NCI-H146 (cell line): ENCODE measurements at places on chromosomes 16 and 17.

GRCh38 chr17:59512844-59513385, 52.5 kb upstream of the DHX40 start:
- peak; percentile 80 for DNase-seq

GRCh38 chr16:2515180-2515851, 1.6 kb downstream of the ATP6V0C start:
- DNase-seq = no peak

DNA sequence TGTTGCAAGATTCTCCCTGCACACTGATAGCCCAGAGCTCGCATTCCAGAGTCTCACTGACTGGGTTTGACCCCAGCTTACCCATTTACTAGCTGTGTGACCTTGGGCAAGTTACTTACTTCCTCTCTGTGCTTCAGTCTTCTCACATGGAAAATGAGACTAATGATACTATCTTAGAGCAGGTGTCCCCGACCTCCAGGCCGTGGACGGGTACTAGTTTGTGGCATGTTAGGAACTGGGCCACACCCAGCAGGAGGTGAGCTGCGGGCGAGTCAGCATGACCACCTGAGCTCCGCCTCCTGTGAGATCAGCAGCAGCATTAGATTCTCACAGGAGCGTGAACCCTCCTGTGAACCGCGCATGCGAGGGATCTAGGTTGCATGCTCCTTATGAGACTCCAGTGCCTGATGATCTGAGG, 15.8 kb downstream of the ANKFY1 start:
- DNase-seq = no peak

- DNase-seq = no peak
These were observed 5.8 kb downstream of the LMF1 start for GRCh38 chr16:965036-965395.

- DNase-seq = no peak
These were observed 4.0 kb upstream of the BAIAP2 start for GRCh38 chr17:81030741-81031565.

GRCh38 chr17:42405963-42406495, 17.0 kb downstream of the CAVIN1 start:
- DNase-seq = peak; percentile 60

GRCh38 chr17:65172496-65173136, 35.4 kb downstream of the RGS9 start:
- no peak for DNase-seq

GRCh38 chr16:75821117-75821516, 94.8 kb upstream of the CPHXL start:
- DNase-seq = no peak

GRCh38 chr16:54891346-54891745, 39.3 kb upstream of the IRX5 start:
- no peak for DNase-seq

- peak; percentile 78 for DNase-seq
These were observed 677 bp downstream of the CBX1 start for GRCh38 chr17:48100591-48101011.

- no peak for DNase-seq
These were observed 7.9 kb upstream of the SLFN14 start for GRCh38 chr17:35568561-35568960.

- no peak for DNase-seq
These were observed 486.1 kb upstream of the SALL1 start for GRCh38 chr16:51636920-51637769.

DNA sequence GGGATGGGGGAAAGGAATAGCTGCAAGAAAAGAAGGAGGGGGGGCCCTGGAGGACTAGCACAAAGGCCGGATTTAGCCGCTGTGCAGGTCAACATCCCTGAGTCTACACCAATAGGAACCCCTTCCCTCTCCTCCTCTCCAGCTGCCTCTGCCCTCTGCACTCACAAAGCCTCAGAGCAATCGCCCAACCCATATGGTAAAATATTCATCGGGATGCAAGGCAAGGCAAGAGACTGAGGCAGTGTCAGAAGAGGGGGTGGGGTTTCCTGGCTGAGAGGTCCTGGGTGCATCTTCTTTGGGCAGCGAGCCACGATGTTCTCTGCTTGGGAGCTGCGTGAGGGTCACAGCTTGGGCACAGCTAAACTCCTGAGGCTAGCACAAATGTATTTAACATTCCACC, 115.5 kb upstream of the NLRP1 start:
- DNase-seq = no peak

DNA sequence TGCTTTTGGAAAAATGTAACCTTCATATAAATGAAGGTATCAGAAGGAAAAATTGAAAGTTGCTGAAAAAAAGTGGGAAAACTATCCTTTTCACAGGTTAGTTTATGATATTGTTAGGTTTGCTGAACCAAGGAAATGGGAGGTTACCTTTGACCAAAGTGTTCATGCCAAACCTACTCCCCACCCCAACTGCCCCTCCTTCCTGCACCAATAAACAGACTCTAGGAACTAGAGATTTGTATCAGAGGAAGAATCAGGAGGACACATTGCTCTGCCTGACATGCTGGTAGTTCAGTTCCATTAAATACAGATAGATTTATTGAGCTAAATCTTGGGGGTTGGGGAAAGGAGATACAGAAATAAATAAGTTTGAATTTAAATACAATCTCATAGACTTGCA, 18.2 kb downstream of the MYH8 start:
- DNase-seq = no peak

DNA sequence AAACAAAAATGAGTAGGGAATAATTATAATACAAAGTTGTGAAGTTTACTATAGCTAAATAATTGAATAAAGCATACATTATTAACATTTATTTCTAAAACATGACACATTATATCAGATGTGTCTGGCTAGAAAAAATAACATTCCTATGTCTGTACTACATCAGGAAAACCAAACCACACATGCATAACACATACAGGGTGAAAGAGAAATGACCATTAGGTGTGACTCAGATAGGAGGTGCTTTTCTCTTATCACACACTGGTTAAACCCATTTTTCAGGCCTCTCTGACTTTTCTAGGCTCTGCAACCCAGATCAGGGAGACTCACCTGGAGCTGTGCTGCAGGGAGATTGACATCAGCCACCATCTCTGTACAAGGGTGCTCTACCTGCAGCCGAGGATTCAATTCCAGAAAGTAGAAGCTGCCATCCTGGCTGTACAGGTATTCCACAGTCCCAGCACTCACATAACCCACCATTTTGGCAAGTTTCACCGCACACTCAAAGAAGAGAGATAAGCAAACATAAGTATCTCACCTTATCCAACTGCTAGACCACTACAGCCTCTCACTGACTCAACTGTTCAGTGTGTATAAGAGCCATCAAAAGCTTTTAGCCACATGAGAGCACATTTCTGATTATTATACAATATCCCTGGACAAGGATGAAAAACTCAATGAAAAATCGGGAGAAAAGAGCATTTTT, 116.6 kb upstream of the C17orf78 start:
- DNase-seq = no peak

DNA sequence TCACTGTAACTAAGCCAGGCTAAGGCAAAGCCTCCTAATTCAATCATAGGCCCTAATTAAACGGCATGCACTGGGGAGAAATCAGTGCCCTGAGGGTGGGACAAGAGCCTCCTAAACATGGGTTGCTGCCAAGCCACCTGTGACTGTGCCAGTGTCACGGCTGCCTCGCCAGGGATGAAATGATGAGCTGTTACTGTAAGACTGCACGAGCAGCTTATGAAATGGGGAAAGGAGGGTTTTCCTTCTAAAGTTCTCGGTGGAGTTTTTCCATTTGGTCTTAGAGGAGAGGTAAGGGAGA, 12.7 kb downstream of the TMEM11 start:
- DNase-seq = no peak

DNA sequence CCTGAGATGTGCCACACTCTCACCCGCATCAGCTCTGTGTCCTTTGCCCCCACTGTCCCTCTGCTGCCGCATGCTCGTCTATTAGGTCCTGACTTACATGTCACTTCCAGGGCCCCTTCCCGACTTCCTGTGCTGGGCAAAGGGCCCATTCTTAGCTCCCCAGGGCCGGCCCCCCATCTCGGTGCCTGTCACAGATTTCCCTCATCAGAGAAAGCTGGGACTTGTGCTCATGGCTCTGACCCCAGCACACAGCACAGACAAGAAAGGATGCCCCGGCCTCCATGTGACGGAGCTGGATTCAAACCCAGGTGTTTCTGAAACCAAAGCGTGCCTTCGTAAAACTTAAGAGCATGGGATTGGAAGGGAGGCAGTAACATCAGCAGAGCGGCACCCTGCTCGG, 5.9 kb upstream of the MAPK7 start:
- no peak for DNase-seq

DNA sequence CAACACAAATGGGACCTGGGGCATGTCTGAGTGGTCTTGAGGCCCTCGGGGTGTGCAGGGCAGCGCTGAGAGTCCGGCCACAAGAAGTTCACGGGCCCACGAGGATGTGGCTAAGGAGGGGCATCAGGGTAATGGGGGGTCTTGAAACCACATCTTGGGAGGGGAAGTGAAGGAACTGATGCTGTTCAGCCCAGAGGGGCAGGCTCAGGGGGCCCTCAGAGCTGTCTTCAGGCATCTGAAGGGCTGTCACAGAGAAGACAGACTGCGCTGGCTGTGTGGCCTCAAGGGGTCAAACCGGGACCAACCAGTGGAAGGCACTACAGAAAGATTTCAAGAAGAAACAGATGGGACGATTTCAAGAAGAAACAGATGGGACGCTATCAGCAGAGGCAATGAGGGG, 45.1 kb downstream of the ZNF423 start:
- no peak for DNase-seq

GRCh38 chr17:5705876-5706576, 121.7 kb upstream of the NLRP1 start:
- DNase-seq = no peak

DNA sequence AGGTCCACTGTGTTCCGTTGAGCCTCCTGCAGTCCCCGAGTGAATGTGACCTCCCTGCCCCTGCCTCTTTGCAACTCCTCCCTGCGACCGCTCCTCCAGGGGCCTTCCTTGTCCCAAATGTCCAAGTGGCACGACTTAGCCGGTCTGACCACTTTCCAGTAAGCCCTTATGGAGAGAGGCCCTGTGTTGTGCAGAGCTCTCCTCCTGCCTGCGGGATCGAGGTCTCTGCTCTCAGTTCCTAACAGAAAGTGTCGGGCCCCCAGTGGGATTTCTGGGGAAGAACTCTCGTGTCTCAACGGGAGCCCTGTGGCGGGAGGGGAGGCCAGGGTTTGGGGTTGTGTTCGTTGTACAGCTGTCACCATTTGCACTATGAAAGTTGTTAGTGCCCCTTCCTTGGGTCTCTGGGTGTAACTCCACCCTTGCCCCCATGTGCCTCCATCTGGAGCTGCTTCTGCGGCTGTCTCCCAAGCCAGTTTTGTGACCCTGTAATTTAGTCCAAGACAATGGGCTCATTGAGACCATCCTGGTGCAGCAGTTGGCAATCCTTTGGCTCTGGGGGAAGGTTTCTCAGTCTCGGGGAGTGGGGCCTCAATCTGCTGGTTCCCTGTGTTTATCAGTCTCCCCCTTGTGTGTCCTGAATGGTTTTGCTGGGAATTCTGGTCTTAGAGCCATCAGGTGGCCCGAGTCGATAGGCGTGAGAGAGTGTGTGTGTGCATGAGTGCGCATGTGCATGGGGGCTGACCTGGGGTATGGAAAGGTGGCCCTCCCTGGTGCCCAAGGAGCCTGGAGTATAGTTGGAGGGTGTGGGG, 234.5 kb downstream of the SEC14L1 start:
- no peak for DNase-seq

- no peak for DNase-seq
These were observed 25.2 kb downstream of the CD300A start for GRCh38 chr17:74491626-74492025.

DNA sequence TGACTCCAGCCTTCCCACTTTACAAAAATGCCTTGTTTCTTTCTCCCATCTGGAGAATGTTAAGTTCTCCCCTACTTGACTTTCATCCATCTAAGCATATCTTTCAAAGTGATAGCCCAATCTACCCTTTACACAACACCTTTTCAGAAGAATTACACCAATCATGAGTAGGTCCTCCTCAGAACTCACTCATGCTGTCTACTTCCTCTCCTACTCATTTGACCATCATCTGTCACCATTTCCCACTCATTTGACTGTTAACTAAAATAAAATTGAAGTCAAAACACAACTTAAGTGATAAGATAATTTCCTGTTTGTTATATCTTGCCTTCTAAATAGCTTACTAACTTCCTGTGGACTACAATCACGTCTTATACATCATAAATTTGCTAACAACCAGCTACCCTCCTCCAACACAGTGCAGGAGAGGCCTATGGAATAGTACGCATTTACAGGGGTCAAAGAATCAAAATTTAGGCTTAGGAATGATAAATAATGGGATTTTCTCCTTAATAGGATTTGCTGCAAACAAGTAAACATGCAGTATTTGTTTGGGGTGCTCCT, 16.1 kb downstream of the KCNJ16 start:
- DNase-seq = no peak

DNA sequence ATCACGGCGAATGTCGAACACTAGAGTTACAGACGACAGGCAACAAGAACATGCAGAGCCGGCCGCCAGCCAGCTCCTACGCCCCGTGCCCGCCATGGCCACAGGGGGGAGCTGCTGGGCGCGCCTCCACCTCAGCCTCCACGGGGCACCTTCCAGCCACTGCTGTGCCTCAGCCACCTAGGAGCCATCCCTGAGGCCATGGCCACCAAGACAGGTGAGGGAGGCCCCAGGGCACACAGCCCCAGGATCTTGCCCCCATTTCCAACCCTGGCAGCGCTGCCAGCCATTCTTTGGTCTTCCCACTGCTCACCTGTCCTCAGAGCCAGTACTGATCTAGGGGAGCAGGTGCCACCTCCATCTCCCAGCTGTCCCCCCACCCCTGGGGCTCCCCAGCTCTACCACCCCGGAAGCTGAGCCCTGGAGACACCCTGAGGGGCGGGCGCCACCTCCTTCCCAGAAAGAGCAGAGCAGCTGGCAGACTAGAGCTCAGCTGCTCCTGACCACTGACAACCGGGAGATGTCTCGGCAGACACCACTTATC, 11.8 kb downstream of the GNPTG start:
- DNase-seq = peak; percentile 57

DNA sequence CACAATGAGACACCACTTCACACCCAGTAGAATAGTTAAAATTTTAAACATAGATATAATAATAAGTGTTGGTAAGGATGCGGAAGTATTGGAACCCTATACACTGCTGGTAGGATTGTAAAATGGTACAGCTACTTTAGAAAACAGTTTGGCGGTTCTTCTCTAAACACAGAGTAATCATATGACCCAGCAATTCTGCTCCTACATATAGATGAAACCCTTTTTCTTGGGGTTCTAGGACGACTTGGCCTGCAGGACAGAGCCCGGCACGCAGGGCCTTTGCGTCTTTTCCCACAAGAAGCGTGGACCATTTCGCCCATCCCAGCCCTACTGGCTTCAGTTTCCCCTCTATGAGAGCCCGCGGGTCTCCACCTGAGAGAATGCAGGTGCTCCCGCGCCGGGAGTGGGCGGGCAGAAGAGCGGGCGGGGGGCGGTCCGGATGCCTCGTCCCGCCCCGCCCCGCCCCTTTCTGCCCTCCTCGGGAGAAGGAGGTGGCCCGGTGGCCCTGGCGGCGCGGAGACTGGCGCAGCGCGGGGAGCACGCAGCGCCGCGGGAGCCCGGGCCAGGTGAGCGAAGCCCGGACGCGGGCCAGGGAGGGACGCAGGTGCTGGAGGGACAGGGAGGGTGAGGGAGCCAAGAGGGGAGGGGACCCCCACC, at the start of gene SDR42E2:
TSS of gene SDR42E2 (plus strand) at position 508 of the 657 bp plus-strand sequence. CDS start 3,077 bp downstream, outside the sequence.
- peak; percentile 66 for DNase-seq
